ENCODE measurements at places on chromosomes 3 and 15.

- DNase-seq = no peak
Measured at GRCh38 chr3:151135541-151136337, 50.3 kb downstream of the MED12L start.

GRCh38 chr3:14885307-14885706, 62.1 kb upstream of the NR2C2 start:
- no peak for DNase-seq

DNA sequence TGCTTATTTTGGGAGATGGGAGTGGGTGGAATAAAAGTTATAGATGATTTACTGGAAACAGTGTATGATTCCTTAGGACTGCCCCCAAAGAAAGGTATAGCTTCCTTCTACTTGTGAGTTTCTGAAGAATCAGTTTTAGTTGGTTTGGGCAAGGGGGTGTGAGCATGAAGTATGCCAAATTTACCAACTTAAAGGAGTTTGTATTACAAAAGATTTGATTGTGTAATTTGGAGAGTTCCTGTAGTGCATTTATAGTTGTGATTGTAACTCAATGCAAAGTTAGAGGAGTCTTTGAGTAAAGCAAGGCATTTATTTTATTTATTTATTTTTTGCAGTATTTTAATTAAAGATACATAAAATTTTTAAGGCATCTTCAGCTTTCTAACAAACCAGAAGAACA, 42.8 kb downstream of the TSC22D2 start:
- no peak for DNase-seq

- DNase-seq = no peak
Measured at GRCh38 chr3:38397320-38397719, 50.7 kb downstream of the XYLB start.

DNA sequence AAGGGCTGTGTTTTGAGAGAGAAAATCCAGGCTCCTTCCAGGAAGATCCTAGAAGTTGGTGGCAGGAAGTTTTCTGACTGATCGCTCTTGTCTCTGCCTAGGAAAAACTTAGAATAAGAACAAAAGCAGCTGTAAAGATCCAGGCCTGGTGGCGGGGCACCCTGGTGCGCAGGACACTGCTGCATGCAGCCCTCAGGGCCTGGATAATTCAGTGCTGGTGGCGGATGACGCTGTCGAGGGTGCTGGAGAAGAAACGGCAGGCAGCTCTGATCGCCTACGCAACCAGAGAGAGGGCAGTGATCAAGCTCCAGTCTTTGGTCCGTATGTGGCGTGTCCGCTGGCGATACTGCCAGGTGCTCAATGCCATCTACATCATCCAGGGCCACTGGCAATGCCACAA, 1.5 kb downstream of the IQCF2 start:
- DNase-seq = no peak

GRCh38 chr3:16221990-16222389, 42.8 kb downstream of the DPH3 start:
- DNase-seq = no peak

- no peak for DNase-seq
Measured at GRCh38 chr3:181700168-181701087, 11.3 kb upstream of the SOX2 start.

DNA sequence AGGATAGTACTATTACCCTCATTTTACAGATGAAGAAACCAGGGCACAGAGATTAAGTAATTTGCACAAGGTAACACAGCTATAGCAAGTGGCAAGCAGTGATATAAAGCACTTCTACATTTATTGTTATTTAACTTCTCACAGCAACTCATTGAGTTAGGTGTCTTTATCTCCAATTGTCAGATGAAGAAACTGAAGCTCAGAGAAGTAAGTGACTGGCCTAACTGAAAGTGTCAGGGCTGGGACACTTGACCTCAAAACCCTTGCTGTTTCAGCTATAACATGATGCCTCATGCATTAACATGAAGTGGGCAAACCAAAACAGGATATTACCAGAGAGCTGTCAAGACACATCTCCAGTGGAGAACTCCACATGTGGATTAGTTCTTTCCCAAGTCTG, 65.8 kb upstream of the LEKR1 start:
- DNase-seq = no peak

- no peak for DNase-seq
Measured at GRCh38 chr3:188243124-188243795, 89.3 kb downstream of the LPP start.

GRCh38 chr3:149227591-149228268, 6.1 kb upstream of the CP start:
- DNase-seq = no peak

DNA sequence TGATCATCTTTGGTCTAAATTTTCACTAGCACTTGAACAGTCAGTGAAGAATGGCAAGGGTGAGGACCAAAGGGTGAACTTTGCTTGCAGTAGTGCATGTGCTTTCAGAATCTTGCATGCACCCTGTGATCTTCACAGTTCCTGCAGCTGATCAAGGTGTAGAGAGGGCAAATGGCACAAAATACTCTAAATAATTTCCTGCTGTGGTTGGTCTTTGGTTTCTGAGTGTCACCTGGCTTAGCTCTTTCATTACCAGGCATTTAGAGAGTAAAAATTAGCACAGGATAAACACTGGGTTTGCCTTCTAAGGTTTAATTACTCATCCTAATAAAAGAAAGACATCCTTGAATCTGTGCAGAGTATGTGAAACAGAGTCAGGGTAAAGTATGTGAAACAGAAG, 11.4 kb downstream of the TIPARP start:
- no peak for DNase-seq

- DNase-seq = no peak
Measured at GRCh38 chr3:45218578-45219390, 7.3 kb downstream of the TMEM158 start.

- no peak for DNase-seq
Measured at GRCh38 chr3:188432802-188433520, 279.0 kb downstream of the LPP start.

GRCh38 chr3:129809297-129809696, 84.2 kb downstream of the TMCC1 start:
- DNase-seq = no peak

- no peak for DNase-seq
Measured at GRCh38 chr3:23654571-23654970, 151.2 kb upstream of the UBE2E1 start.

GRCh38 chr3:74332165-74332564, 282.3 kb downstream of the CNTN3 start:
- no peak for DNase-seq

- no peak for DNase-seq
Measured at GRCh38 chr3:173013219-173013832, 127.7 kb downstream of the SPATA16 start.

DNA sequence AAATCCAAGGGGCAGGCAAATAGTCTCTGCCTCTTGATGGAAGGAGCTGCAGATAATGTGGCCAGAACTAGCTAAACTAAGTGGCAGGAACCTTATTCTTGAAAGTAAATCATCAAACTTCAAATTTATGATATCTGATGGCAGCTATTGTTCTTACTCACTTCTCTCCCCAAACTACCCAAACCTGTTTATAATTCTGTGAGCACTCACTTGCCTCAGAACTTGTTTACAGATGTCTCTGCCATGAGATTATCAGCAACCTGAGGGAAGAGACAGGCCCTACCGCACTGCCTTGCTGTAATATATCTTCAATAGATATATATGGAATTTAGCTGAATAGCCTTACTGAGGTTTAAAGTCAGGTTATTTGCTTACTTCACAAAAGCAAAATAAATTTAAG, 2.2 kb upstream of the B3GALNT1 start:
- no peak for DNase-seq

DNA sequence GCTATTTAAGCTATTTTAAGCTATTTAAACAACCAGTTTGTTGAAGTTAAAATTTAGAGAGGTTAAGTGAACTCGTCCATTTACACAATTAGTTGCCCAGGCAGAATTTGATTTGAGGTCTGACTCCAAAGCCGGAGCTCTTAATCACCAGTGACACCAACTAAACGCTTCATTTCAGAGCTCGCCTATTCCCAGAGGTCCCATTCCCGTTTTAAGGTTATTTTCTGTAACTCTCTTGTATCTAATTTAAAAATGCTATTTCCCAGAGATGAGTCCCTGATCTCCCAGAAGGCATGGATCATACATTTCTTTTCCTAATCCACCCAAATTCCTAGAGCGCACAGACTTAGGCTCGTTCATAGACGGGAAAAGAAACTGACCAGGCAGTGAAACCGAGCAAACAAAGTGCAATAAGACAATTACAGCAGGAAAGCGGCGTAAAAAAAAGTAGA, 904 bp upstream of the MCTP2 start:
- DNase-seq = no peak

- no peak for DNase-seq
Measured at GRCh38 chr15:101244036-101244781, 7.6 kb downstream of the CHSY1 start.

DNA sequence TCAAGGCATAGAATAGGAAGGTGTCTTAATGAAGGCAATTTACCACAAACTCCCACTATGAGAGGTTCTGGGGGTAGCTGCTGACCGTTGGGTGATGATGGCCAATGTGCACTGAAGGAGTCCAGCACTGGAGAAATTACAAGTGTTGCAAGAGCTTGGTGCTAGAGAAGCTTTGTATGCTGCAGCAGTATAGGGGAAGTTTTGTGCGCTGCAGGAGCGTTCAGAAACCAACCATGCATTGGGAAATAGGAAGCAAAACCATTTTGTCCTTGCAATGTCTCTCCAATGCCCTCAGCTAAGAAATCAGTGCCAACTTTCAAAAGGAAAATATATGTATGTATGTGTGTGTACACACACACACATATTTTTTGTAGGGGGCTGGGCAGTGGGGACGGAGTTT, 441.6 kb upstream of the NAALADL2 start:
- no peak for DNase-seq

DNA sequence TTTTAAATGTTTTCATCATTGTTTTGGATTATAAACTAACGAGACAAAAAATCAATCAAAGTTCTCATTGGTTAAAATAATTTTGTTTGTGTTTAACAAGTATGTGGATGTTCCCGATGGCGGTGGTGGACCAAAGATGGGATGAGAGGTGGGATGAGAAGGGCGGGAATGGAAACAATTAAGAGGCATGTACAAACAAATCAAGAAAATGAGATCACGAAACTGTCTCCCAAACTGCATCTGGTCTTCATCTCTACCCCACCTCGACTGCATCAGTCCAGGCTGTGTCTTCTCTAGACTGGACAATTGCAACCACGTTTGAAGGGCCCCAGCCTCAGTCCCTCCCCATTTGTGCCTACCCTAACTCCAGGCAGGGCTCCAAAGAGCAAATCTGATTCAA, 56.1 kb downstream of the SLC12A8 start:
- DNase-seq = no peak

DNA sequence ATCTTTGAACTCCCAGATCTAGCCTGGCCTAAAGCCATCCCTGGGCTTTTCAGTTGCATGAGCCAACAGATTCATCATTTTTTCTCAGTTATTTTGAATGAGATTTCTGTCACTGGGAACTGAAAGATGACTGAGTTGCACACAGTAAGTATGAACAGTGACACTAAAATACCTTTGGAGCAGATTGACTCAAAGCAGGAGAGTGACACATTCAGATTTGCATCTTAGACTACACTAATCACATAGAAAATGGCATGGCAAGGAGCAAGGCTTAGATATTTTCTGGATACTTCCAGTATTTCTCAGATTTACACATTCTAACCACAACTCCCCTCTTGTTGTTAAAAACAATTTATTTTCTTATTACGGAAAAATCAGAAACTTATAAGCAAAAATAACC, 32.8 kb downstream of the SEC62 start:
- no peak for DNase-seq

DNA sequence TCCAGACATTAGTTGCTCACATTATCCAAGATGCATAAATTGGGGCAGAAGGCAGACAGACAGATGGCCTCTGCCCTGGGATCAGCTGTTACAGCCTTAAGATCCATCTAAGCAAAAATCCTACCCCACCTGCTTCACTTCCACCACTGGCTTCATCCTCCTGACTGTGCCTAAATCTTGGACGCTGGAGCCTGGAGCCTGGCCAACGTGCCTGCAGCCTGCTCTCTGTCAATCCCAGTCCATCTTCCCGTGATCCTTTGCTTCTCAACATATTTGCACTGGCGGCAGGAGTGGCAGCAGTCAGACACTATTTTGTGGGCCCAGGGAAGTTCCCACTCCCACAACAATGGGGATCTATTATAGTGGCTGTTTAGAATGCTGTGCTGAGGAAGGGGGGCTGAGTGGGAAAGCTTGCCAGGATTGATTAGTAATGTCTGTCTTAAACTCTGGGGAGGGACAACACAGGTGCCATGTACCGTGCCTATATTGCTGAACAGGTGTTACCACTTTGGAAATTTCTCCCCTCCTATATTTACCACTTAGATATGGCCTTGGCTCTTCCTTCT, 121.2 kb downstream of the MEGF11 start:
- no peak for DNase-seq

DNA sequence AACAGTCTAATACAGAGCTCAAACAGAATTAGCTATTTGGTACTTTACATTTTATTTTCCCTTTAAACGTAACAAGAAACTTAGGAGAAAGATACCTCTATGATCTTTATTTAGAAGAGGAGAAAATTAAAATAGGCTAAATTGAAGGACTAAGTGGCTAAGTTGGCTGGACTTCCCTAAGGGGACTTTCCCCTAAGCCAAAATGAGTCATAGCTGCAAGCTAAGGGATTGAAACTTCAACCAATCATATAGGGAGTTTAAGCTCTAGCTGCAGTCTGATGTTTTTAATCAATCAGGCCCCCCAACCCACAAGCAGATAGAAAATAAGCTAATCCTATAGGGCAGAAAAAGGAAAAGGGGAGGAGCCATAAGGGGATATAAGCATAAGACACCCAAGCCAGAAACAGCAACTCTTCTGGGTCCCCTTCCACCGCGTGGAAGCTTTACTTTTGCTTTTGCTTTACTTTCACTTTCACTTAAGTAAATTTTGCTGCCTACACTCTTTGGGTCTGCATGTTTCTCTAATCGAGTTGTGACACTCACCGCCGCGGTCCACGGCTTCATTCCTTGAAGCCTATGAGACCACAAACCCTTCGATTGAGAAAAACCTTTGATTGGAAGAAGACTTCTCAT, 1108.5 kb upstream of the EPHA6 start:
- DNase-seq = no peak

DNA sequence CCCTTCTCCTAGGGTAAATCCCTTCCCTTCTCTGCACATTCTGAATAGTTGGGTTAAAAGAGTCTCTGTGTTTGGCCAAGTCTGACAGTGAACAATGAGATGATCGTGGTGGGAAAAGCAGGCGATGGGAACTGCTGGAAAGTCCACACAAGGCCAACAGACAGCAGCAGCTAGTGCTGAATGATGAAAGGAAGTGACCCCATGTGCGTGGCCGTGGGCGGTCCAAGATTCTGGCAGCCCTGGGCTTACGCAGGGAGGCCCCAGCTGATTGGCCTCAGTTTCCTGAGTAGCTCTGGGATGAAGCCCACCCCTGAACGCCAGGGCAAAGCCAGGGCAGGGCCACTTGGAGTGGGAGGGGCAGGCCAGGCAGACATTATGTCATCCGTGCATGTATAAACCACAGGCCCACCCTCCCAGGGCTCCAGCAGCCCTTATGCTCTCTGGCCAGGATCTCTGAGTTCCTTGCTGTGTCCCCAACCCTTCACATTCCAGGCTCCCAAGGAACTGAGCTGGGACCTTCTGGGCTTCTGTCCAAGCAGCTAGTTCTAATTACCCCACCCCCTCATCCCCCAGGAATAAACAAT, 57.8 kb downstream of the CDC25A start:
- no peak for DNase-seq

- no peak for DNase-seq
Measured at GRCh38 chr3:74897006-74897405, 282.5 kb upstream of the CNTN3 start.

GRCh38 chr3:161879470-161879869, 382.9 kb downstream of the OTOL1 start:
- no peak for DNase-seq

- no peak for DNase-seq
Measured at GRCh38 chr3:29301332-29302019, 20.6 kb downstream of the RBMS3 start.
